ENCODE measurements at places on chromosomes 4 and X. TPM values are rescaled to one million over a fixed set of nuclear protein-coding genes. Genes with fewer than 3 reads are reported as not detected.

Gene VSIG1
- total RNA-seq, result 0.20 TPM

Gene BRS3
- not detected for total RNA-seq

Gene ZNF630
- total RNA-seq, result 0.99 TPM

Gene HSFX2
- total RNA-seq, result 0.40 TPM

Gene POF1B
- total RNA-seq, result 2.2 TPM

DNA sequence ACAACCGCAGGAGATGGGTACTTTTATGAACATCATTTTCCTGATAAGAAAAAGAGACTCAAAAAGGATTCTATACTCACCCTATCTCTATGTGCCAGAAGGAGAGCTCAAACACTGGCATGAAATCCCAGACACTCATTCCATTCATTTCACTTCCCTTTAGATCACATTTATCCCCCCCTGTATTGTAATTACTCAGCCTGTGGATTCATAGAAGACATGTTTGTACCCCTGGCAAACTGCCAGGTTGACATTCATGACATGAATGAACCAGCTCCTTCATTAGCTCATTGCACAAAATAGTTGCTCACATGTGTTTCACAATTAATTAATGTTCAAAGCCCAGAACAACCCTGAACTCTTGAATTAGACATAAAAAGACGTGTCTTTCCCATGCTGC, 4.9 kb downstream of the SMR3A start:
- DNase-seq, result no peak

DNA sequence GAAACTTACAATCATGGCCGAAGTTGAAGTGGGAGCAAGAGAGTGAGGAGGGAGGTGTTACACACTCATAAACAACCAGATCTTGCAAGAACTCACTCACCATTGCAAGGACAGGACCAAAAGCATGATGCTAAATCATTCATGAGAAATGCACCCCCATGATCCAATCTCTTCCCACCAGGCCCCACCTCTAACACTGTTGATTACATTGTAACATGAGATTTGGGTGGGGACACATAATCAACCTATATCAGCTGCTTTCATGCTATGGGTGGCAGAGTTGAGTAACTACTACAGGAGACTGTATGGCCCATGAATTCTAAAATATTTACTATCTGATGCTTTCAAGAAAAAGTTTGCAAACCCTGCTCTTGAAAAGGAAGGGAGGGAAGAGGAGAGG, 155.1 kb downstream of the DEFB131A start:
- no peak for DNase-seq

DNA sequence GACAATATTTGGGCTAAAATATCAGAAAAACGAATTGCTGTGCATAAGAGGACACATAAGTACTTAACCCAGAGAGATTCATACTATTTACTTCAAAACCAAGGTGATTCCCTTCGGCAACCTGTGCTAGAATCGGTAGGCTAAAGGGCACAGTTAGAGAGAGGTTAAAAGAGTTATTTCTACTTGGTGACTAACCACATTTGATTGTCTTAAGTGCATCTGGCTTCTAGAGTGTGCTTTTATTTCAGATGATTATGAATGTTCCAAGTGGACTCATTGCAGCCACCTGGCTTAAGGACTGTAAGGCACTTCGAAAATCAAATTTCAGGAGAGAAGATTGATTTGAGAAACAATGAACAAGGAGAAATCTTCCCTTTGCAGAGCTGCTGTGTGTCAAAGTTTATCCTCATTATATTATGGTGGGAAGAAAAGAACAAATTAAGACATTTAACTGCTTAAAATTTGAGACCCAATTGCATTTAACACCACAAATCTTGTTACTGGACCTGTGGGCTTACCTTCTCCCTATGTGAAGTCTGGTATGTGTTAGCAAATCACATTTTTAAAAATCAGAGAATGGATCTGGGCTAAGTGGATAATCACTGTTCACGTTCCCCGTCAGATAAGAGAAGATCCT, 34.0 kb downstream of the PHOX2B start:
- no peak for DNase-seq

- peak; percentile 15 for DNase-seq
Observed at GRCh38 chr4:39620551-39621313, 17.9 kb downstream of the SMIM14 start.

- peak; percentile 68 for DNase-seq
Observed at GRCh38 chrX:47093248-47093647, 15.0 kb downstream of the RGN start.

DNA sequence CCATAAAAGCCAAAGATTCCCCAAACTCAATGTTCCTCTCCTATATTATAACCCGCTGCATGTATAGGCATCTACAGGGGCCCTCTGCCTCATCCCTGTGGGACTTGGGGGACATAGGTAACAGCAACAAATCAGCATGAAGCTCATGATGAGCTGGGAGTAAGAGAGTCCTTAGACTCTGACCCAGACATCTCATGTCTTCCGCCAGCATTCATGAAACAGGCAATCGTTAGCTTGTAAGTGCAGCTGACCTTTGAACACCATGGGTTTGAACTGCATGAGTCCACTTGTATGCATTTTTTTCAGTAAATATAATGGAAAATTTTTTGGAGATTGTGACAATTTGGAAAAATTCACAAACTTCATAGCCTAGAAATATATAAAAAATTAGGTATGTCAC, 10.4 kb upstream of the SCOC start:
- no peak for DNase-seq

Gene NUP62CL
- not detected for total RNA-seq

Measured in lung microvascular endothelial cell (primary cell).